ENCODE measurements at places on chromosomes 5 and 9. TPM values are rescaled to one million over a fixed set of nuclear protein-coding genes. Genes with fewer than 3 reads are reported as not detected.

- DNase-seq: no peak
These were observed 40.9 kb upstream of the SARDH start for GRCh38 chr9:133779081-133779480.

DNA sequence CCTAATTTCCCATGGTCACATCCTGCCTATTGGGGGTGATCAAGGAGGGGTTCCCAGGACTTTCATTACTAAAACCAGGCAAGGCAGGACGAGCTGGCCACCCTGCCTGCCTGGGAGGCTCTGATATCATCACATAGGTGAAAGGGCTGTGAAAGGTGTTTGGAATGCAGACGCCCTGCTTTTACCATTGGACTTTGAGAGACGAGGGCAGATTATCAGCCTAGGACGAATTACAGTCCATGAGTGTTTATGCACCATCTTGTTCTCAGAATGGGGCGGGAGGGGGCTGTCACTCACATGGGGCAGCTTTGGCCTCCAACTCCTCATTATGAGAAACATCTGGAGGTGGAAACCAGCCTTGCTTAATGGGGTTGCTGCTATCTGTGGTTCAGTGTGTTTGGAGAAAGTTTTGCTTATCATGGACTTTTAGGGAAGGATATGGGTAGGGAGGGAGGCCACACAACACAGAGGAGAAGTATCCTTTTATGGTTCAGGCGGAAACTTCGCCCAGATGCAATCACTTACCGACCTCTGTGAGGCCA, 69.8 kb upstream of the UBTD2 start:
- no peak for DNase-seq

DNA sequence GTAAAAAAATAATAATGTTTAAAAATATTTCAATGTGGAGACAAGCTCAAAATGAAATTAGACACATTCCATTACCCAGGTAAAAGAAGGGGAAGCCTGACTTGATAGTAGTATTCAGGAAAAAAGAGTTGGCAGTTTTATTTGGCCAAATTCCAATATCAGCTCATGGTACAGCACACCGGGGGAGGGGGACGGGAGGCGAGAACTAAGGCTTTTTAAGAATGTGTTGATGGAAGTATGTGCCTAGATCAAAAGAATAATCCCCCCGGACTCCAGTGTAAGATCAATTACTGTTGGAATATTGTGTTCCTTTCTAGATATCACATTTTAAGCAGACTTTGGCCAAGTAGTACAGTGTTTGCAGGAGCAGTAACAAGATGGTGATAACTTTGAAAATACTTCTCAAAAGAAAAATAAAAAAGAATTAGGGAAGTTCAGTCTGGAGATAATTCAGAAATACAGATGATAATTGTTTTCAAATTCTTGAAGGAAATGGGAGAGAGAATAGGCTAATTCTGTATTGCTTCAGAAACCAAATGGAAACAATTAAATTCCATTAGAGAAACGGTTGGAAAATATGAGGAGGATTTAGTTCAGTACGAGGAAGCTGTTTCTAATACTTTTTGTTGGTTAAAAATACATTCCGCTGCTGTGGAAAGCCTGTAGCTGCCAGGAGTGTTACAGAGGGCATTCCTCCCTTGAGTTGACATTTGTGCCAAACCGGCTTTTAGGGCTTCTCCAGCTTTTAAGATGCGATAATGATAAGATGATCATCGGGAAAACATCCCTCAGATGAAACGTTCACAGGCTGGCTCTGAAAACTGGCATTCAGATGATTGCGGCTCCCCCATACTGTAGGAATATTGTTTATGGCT, 98.1 kb upstream of the ERBIN start:
- DNase-seq: peak; percentile 41

DNA sequence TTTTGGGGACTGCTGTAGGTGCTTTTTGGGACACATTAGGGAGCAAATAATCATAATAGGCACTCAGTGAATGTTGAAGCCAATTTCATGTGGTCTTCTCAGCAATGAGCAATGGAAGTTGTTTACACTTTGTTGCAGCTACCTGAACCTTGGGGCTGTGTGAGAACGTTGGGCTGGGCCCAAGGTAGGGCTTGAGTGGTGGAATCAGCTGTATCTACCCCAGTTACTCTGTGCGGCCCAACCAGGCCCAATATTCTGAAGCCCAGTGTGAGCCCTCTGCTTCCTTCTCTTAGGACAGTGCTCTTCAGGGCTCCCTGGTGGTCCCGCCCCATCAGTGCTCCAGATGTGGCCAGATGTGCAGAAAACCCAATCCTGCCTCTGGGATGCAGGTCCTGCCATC, 38.4 kb downstream of the MAST4 start:
- DNase-seq: no peak

- DNase-seq: peak; percentile 85
These were observed at the start of gene ZBED3 for GRCh38 chr5:77086689-77087483. Gene ZBED3, minus strand, starts transcription at chr5:77087285. Its CDS starts 9,407 bp downstream, at chr5:77077878.

The CYFIP2 gene
- 5.7 TPM for polyA plus RNA-seq

The ANXA1 gene
- polyA plus RNA-seq: 81.4 TPM

Measured in hindlimb muscle (tissue), 1 donor.